ENCODE measurements at places on chromosomes 6 and 20. TPM values are rescaled to one million over a fixed set of nuclear protein-coding genes. Genes with fewer than 3 reads are reported as not detected.
A peak's percentile ranks its signal among the peaks of the same experiment; 100 is the strongest.

- H3K27me3 ChIP-seq, result no peaks in the 10 kb centered on the region
- peaks cover 14% of the 10 kb centered on the region for H3K4me1 ChIP-seq
- H3K27ac ChIP-seq, result no peak overlapping the region
- no peaks in the 10 kb centered on the region for H3K36me3 ChIP-seq
Observed at GRCh38 chr6:33740204-33740608, 6.5 kb downstream of the IP6K3 start.

GRCh38 chr20:25213566-25214425, 18.3 kb downstream of the ENTPD6 start:
- H3K27me3 ChIP-seq, result no peaks in the 10 kb centered on the region
- H3K27ac ChIP-seq, result no peak overlapping the region
- no peaks in the 10 kb centered on the region for H3K4me1 ChIP-seq
- peaks cover 9% of the 10 kb centered on the region for H3K36me3 ChIP-seq
- DNase-seq, result no peak
- no peak overlapping the region for H3K4me3 ChIP-seq

DNA sequence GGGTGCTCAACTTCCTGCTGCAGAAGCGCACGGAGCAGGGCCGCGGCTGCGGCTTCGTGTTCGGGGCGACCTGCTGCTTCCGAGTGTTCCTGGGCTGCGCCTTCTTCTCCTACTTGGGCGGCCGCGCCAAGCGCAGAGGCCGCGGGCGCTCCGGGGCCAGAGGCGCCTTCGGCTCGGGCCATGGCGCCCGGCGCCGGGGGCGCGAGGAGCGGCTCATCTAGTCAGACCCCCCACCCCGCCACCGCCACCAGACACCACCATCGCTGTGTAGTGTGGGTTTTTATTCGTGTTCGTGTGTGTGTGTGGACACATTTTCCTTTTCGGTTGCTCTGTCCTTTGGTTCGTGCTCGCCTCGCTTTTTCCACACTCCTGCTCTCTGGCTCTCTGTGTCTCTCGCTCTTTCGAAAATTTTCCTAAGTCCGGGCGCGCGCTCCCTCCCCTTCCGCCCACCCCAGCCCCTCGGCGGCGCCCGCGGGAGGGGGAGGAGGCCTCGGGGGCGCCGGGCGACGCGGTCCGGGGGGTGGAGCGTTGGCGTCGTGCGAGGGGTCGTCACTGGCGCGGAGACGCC, 38.1 kb downstream of the GNAS start:
- peaks cover 14% of the 10 kb centered on the region for H3K4me1 ChIP-seq
- peak overlapping the region; percentile 48 for H3K4me3 ChIP-seq
- H3K27me3 ChIP-seq, result no peaks in the 10 kb centered on the region
- peak; percentile 72 for DNase-seq

COL12A1 gene
- total RNA-seq, result 3.6 TPM

All from colonic mucosa (tissue), 4 donors.